Esophagus squamous epithelium (tissue), 5 donors: ENCODE measurements at places on chromosomes 2 and 18.

DNA sequence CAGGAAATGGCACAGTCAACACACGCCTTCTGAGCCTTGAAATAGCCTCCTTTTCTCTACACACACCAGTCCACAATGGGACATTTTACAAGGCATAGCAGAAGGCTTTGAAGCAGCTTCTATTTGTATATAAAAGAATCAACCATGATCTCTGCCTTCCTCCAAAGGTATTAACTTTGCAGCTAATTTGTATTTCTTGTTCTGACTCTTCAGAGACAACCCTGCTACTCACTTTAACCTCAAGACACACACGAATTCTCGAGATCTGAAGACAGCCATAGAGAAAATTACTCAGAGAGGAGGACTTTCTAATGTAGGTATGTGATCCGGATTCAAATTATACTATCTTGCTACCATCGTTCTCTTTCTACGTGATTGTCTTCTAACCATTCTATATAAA, 104.6 kb downstream of the VIT start:
- no peak for DNase-seq

DNA sequence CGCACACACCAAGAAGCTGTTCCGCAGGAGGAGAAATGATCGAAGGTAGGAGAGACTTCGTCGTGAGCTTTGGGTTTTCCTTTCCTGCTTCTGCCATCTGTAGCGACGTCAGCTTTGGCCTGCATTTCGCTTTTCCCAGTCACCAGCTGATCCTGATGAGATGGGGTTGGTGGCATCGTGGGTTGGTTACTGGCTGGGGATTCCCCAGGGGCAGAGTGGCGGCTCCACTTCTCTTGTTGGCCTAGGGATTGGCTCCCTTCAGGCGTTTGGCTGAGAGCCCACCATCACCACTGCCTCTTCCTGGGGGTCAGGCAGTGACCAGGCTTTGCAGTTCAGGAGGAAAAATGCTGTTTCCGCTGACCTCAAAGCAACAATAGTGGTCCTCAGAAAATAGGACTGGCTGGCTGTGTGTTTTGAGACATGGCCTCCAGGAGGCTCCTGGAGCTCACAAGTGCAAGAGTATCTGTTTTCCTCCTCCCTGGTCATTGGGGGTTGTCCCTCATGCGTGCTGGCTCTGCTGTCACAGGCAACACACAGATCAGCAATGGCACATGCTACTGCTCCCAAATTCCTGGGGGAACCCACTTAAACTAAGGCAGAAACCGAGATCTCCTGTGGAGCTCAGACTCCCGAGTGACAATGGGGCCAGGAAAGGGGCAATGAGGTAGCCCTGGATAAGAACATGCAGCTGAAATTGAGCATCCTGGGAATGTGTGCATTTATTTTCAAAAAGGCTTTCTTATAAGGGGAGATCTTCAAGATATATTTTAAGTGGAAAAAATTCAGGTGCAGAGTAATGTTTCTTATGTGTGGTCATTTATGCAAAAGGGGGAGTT, 173.0 kb downstream of the CTIF start:
- DNase-seq: no peak

DNA sequence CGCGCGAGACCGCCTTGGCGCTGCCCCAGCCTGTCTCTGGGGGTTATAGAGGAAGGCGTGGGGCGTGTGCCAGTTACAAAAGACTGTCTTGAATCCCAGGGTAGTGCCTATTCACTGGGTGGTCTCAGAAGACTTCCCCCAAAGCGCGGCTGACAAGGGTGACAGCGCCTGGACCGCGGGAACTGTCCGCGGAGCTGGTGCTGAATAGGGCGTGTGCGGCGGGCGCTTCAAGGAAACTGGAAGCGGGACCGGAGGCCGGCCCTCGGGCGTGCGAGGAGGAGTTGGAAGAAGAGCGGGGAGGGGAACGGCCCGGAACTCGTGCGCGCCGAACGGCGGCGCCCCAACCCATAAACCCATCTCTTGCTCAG, 2.3 kb downstream of the EGR4 start:
- no peak for DNase-seq

DNA sequence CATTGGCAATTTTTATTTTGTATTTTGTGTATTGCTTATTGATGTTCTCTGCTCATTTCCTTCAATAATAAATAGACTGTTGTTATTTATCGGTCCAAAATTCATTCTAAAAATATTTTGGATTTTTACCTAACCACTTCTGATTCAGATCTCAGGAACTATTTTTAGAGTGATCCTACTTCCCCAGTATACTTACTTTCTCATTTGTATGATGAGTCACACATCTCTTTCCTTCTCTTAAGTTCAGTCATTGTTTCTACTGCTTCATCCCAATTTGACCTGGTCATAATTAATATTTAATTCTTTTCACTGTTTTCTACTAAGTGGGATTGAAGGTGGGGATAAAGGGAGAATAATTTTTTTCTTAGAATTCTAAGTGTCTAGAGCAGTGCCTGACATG, 75.1 kb downstream of the AGPS start:
- no peak for DNase-seq

DNA sequence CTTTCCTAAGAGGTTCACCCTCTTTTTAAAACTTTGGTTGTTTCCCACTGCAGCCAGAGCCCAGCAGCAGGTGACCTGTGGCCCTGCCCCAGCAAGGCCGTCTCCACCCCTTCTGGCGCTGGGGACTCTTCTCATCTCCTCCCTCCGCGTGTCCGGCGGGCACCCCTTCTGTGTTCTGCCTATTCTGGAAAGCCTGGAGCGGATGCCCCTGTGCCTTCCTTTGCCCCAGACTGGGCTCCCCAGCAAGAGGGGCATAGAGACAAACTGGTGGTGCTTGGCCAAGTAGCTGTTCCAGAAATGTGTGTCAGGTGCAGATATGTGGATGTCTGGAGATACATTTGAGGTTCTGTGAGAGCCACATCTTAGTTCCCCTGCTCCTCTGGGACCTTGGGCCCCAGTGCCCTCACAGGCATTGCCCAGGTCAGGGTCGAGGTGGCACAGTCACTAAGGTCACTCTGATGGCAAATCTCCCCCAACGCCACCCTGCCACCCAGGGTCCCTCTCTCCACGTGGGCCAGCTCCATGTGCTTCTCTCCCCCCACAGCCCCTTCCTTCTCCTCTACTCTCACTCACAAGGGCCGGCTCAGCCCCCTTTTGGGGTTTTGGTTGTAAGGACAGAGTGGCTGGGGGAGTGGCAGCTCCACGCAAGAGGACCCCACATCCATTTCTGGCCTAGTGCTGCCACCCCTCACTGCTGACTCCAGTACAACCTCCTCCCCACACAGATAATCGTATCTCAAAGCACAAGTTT, 35.5 kb upstream of the TAF1B start:
- DNase-seq: no peak

GRCh38 chr2:188475945-188476344, 184.3 kb downstream of the GULP1 start:
- no peak for DNase-seq

- no peak for DNase-seq
Measured at GRCh38 chr18:75029481-75029880, 179.5 kb downstream of the PTGR3 start.
